Mucosa of descending colon (tissue), 3 donors: ENCODE measurements at places on chromosomes 3 and 15. TPM values are rescaled to one million over a fixed set of nuclear protein-coding genes. Genes with fewer than 3 reads are reported as not detected.

GRCh38 chr3:141538568-141539240 is 51.9 kb downstream of the RASA2 start:
- no peak for DNase-seq

DNA sequence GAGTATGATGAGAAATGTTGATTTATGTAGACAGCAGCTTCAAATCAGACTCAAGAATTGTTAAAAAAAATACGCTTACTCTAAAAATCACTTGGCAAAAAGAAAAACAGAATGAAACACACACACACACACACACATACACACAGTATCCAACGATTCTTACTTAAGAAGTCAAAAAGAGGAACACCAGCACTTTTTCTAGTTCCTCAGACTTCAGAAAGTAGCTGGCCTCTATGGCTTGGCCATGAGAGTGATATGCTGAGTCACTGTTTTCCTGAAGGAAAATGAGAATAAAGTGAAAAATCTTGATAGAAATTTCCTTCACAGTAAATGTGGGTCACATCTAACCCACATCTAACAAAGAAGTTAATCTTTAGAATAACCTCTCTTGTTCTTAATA is 22.1 kb downstream of the CNTN3 start:
- DNase-seq, result no peak

The MAGEL2 gene
- total RNA-seq, result 0.10 TPM

- no peak for DNase-seq
These were observed 70.9 kb downstream of the CHAC1 start for GRCh38 chr15:41024131-41024530.

The SSUH2 gene
- 4.5 TPM for total RNA-seq

The CACNA2D2 gene
- total RNA-seq, result 3.8 TPM

The PIK3CA gene
- 19.5 TPM for total RNA-seq

GRCh38 chr15:85597155-85597815 is 197.4 kb downstream of the KLHL25 start:
- no peak for DNase-seq

The FBLN2 gene
- total RNA-seq, result 30.5 TPM

The NMNAT3 gene
- total RNA-seq, result 7.9 TPM

DNA sequence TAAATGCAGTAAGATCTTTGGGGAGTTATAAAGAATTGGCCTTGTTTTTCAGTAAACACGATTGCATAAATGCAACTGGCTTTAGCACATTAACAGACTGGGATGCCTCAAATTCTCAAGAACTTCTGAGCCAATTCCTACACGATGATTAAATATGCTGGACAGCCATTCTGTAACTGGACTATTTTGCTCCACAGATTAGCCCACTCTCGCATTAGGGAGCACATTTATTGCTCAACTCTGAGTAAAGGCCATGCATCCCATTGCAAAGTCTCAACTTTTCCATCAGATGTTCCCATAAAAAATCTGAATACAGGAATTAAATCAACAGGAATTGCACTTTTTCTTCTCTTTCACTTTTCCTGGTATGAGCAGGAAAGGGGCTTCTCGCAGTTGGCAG is 66.7 kb upstream of the PRICKLE2 start:
- no peak for DNase-seq

DNA sequence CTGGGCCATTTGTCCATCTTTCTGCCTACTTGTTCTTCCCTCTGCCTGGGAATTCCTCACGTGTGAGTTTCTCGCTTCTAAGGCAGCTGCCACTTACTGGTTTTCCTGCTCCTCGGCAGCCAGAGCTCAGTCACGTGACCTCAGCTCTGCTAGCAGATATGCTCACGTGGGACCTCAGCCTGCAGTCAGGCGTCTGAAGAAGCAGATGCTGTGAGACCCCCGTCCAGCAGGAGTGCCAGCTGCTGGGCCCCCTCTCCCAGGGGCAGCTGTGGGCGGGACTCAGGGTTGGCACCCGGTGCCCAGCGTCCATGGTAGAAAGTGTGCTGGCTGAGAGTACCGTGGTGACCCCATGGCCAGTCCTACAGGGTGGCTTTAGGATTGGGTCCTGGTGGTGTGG is 161.3 kb upstream of the TLE3 start:
- peak; percentile 78 for DNase-seq

DNA sequence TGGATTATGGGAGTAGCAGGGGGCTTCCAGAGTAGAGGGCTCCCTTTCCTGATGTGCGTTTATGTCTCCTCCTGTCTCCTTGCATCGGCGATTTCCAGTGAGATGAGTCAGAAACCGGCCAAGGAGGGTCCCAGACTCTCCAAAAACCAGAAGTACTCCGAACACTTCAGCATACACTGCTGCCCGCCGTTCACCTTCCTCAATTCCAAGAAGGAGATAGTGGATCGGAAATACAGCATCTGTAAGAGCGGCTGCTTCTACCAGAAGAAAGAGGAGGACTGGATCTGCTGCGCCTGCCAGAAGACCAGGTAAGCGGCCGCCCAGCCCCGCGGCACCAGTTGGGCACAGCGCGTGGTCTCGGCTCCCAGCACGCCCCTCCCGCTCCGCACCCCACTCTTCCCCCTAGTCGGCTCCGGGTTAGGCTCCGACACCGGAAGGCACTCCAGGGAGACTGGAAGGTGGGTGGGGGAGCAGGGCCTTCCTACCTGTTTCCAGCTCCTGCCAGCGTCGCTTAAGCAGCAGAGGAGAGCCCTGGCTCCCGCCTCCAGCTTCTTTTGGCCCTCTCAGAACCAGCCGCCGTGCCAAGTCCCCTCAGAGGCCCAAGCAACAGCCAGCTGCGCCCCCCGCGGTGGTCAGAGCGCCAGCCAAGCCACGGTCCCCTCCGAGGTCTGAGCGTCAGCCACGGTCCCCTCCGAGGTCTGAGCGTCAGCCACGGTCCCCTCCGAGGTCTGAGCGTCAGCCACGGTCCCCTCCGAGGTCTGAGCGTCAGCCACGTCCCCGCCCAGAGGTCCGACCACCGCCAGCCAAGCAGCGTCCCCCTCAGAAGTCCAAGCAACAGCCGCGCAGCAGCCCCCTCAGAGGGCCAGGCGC is 34.7 kb downstream of the MOBP start:
- peak; percentile 41 for DNase-seq

DNA sequence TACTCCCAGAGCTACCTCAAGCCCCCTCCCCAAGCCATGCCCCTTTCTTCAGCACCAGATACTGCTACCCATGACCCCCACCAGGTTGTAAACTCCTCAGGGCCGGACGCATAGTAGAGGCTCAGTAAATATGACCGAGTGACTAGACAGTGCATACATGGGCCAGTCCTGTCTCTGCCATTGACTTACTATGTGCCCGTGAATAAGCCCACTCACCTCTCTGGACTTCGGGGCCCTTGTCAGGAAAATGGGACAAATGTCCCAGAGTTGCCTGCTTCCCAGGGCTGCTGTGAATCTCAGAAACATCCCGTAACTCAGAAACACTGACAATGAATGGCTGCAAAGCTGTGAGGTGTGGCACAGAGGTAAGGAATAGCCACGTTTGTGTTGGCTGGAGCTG is 48.2 kb upstream of the FGD5 start:
- no peak for DNase-seq

DNA sequence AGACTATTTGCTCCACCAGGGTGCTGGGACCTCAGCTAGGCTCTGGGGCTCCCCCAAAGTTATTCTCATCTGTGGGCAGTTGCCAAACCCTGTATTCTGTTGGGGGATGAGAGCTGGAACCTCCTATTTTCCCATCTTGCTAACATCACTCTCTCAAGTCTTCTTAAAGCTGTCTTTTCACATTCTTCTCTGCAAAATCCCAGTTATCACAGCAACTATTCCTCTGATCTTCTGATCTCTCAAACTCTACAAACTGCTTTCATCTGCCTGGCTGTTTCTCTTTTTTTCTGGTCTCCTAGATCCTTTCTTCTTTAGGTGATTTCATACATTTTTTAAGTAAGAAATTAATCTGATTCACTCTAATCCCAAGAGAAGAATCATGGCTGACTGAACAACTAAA is 10.7 kb upstream of the ADAMTSL3 start:
- no peak for DNase-seq

GRCh38 chr3:145370870-145371269 is 790.1 kb downstream of the PLOD2 start:
- no peak for DNase-seq

- DNase-seq, result no peak
These were observed 472.7 kb upstream of the NR2F2 start for GRCh38 chr15:95857758-95858157.

GRCh38 chr3:159632851-159633250 is 355.8 kb upstream of the IL12A start:
- no peak for DNase-seq

DNA sequence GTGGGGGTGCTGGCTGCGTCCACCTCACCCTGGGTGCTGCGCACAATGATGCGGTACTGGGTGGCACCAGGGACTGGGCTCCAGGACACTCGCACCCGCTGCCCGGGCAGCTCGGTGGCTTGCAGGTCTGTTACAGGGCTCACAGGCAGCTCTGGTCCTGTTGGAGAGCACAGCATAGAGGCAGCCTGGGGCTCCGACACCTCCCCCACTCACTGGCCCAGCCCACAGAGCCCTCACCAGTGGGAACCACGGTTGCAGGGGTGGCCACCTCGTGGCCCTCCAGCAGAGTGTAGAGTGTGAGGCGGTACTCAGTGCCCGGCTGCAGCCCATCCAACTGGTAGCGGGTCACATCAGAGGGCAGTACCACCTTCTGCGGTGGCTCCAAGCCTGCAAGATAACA is 3.7 kb downstream of the COL7A1 start:
- DNase-seq, result no peak

GRCh38 chr15:78162038-78162437 is 12.9 kb downstream of the IDH3A start:
- no peak for DNase-seq

DNA sequence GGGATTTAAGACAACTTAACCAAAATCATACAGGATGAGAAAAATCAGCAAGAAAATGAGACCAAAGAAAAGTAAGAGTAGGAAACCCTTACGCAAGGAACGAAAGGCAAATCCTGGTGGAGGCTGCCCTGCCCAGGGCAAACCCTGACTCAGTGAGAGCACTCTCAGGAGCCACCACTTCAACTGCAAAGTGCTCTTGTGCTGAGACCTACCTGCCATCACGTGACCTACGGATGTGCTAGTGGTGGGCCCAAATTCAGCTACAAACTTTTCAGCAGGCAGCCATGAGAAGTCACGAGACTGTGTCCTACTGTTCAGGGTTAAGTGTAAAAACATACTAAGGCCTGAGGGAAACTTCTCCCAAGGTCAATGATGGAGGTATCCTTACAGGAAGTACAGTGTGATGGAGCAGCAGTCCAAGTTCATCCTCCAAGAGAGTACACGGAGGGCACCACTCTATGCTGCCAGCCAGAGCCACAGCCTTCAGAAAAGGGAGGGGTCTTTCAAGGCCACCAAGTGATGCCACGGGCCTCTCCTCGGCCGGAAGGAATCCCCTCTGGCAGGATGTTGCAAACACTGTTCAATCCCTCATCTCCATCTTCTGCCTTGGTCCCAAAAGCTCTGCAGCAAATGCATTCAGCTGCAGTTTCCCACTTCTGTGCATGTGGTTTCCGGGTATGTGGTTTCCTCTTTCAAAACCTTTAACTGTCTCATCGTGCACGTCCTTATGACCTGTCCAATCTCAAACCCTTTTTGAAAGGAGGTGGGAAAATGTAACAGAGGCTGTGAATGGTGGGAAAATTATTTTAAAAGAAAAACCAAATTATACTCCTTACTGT is 9.5 kb downstream of the CHSY1 start:
- peak; percentile 56 for DNase-seq

DNA sequence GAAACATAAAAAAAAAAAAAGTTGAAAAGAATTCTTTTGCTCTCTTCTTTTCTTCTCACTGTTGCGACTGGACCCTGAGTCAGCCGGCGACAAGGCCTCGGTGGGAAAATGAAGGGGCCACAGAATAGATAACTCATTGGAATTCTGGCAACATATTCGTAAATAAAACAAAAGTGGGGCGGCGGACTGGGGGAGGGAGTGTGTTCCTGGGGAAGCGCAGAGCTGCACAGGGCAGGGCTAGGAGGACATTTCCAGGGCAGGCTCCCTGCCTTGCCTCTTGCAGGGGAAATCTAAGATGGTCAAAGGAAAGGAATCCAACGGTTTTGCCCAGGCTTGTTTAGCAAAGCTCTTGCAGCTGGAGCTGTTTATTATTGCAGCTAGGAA is 1042.8 kb upstream of the NR2F2 start:
- DNase-seq, result peak; percentile 30

The CILP gene
- total RNA-seq, result 10.3 TPM

DNA sequence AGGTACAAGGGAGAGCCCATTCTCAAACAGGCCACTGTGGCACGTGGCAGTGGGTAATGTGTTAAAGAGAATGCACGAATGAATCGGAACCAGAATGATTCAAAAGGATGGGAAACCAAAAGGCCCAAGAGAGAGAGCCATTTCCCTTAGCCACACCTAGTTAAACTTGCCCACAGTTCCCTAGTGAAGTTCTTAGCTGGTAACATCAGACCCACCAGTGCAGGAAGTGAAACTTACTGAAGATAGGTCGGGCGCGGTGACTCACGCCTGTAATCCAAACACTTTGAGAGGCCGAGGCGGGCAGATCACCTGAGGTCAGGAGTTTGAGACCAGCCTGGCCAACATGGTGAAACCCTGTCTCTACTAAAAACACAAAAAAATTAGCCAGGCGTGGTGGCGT is 97.1 kb downstream of the MEX3B start:
- DNase-seq, result no peak

DNA sequence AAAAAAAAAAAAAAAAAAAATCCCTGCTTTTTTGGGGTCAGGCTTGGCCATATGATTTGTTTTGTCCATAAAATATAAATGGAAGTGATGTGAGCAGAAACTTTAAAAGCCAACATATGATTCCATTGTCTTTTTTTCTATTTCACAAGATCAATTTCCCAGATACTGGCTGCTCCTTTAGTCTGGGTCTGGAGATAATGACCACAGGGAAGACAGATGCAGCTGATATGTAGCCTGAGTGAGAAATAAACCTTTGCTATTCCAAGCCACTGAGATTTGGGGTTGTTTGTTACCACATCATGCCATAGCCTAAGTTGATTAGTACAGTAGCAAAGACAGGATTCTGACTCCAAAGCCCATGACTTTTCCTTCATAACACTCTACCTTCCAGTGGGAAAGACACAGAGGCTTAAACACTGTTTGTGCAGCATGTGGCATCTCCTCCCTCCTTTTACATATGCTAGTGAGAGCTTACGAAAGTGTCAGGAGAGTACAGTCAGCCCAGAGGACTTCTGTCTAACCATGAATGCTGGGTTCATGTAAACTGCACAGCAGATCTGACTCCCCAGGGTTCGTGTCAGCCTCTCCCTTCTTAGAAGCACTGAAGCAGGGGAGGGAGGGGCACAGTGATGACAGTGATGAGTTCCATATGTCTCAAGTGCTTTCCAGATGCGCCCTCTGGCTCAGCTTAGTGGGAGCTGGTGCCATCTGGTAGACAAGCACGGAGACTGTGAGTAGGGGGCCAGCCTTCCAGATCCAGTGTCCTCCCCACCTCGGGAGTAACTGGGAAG is 36.7 kb upstream of the SLC7A14 start:
- peak; percentile 16 for DNase-seq

DNA sequence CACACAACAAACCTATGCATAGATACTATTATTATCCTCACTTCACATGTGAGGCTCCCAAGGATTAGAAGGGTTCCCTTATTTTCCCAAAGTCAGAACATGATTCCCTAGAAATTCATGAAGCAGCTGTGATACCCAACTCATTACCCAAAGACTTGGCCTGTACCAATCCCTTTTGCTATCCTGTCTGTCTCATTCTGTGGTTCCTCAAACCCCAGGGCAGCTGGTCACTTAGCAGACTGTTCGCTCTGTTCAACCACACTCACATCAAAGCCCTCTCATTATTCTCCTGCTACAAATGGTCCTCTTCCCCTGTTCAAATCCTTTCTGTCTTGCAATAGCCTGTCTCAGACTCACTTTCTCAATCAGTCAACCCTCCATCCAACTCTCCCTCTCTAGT is 154.3 kb upstream of the TRIM42 start:
- DNase-seq, result no peak

- DNase-seq, result no peak
These were observed 2.3 kb downstream of the CAMK1 start for GRCh38 chr3:9767418-9767817.

The CNTN3 gene
- 15.6 TPM for total RNA-seq
